Activated T-helper 2 cell treated with anti-CD3 and anti-CD28 coated beads, Interferon-gamma antibody, Interleukin-2, Interleukin-4, amounts not matched to agents 10 μg/mL and 5 μg/mL and 100 μg/mL, durations not matched to agents 14 hours and 24 hours and 36 hours (primary cell): ENCODE measurements at places on chromosomes 6 and 20.

DNA sequence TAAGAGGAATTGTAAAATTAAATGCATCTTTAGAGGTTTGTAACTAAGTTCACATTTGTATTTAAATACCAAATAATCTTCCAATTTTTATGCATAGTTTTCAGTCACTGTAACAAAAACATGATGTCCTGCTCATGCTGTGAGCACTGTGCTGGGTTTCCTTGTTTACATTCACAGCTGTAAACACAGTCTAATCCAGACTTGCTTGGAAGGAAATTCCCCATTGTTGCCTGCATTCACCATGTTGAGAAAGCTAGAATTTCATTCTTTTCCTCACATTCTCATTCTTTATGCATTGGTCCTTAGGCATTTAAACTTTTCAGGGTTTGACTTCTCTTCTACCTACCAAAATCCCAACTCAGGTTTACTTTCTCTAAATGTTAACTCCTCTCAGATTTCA is 242.0 kb upstream of the TBX18 start:
- no peaks in the 10 kb centered on the region for H3K27me3 ChIP-seq
- no peaks in the 10 kb centered on the region for H3K36me3 ChIP-seq
- no peak overlapping the region for H3K27ac ChIP-seq
- H3K4me1 ChIP-seq = no peaks in the 10 kb centered on the region
- no peak overlapping the region for H3K4me3 ChIP-seq

DNA sequence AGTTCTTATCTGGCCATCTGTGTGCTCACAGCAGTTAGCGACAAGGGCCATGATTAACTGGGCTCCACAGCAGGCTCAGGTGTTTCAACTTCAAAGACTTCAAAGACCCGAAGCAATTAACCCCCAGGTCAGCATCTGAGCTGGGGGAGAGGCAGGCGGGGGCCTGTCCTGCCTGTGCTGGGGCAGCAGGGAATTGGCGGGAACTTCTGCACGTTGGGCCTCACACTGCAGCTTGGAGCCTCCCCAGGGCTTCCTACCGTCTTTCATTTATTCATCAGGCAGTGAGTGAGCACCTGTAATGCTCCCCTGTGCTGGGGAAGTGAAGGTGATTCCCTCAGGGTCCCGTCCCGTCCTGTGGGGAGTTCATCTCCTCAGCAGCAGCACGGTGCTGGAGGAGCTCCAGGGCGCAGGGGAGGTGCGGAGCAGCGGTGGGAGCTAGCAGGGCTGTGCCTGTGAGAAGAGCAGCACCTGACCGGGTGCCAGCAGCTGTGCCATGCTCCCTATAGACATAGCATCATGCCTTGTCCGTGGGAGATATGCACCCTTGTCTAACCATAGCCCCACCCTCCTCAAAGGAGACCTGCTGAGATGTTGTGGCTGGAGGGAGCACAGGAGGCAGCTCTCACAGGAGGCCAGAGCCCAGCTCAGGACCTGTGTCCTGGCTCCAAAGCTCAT is 51.8 kb upstream of the FRMD1 start:
- H3K4me3 ChIP-seq = no peak overlapping the region
- no peak for DNase-seq
- no peaks in the 10 kb centered on the region for H3K4me1 ChIP-seq
- H3K27me3 ChIP-seq = peaks cover 25% of the 10 kb centered on the region
- H3K36me3 ChIP-seq = no peaks in the 10 kb centered on the region
- no peak overlapping the region for H3K27ac ChIP-seq

GRCh38 chr20:52291109-52291508 is 99.5 kb upstream of the ZFP64 start:
- no peak overlapping the region for H3K4me3 ChIP-seq
- no peak overlapping the region for H3K27ac ChIP-seq
- no peaks in the 10 kb centered on the region for H3K4me1 ChIP-seq
- H3K36me3 ChIP-seq = no peaks in the 10 kb centered on the region
- no peak for DNase-seq
- peaks cover 3% of the 10 kb centered on the region for H3K27me3 ChIP-seq

- no peak overlapping the region for H3K27ac ChIP-seq
- no peak overlapping the region for H3K4me3 ChIP-seq
- no peak for DNase-seq
- H3K36me3 ChIP-seq = no peaks in the 10 kb centered on the region
Measured at GRCh38 chr6:5151360-5151954, 66.3 kb downstream of the PPP1R3G start.

DNA sequence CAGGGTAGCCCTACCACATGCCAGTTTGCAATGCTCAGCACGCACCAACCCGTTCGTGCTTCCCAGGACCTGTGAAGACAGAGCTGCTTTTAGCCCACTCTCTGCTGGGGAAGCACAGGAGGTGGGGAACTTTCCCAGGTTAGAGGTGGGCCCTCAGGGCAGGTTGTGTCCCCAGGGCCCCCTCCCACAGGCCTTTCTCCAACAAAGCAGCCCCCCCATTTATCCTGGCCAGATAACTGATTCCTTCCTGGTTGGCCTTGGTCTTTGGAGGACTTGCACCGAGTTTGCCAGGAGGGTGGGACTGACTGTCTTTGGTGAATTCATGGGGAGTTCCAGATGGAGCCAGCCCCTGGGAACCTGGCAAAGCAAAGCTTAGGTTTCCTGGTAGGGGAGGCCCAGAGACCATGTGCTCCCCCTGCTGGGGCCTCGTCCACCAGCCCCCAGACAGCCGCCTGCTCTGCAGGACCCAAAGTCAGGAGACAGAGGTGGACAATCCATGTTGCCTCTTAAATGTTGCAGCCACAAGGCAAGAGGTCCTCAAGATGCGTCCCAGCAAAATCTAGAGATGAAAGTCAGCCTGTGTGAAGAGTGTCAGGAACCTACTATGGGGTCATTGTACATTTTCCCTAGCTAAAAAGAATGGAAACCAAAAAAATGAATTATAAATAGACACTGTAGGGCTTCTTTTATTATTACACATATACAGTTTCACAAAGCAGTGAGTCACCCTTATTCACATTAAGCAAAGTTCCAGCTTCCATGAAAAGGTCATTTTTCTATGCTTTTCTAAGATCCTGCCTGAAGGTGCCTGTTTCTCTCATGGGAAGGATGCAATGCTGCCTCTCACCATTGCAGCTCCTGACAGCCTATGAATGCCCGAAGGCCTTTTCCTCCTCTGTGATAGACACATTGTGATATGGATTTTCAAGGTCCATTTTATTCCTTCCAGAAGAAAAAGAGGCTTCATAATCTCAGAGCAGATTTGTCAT is 497.8 kb downstream of the PREX1 start:
- no peak overlapping the region for H3K27ac ChIP-seq
- no peaks in the 10 kb centered on the region for H3K36me3 ChIP-seq
- peaks cover 13% of the 10 kb centered on the region for H3K27me3 ChIP-seq

GRCh38 chr6:157079277-157079676 is 244.0 kb downstream of the TMEM242 start:
- H3K4me1 ChIP-seq = peaks cover 40% of the 10 kb centered on the region
- no peak overlapping the region for H3K4me3 ChIP-seq
- peaks cover 16% of the 10 kb centered on the region for H3K36me3 ChIP-seq
- DNase-seq = no peak
- no peak overlapping the region for H3K27ac ChIP-seq

GRCh38 chr6:119267126-119267905 is 82.2 kb downstream of the MAN1A1 start:
- no peaks in the 10 kb centered on the region for H3K27me3 ChIP-seq
- no peak overlapping the region for H3K4me3 ChIP-seq
- H3K27ac ChIP-seq = peak overlapping the region; percentile 57
- peaks cover 68% of the 10 kb centered on the region for H3K36me3 ChIP-seq
- peaks cover 27% of the 10 kb centered on the region for H3K4me1 ChIP-seq

- no peaks in the 10 kb centered on the region for H3K36me3 ChIP-seq
- H3K27ac ChIP-seq = no peak overlapping the region
- H3K4me1 ChIP-seq = peaks cover 56% of the 10 kb centered on the region
Measured at GRCh38 chr6:111973927-111974639, 79.8 kb upstream of the CCN6 start.

- no peaks in the 10 kb centered on the region for H3K36me3 ChIP-seq
- no peak overlapping the region for H3K4me3 ChIP-seq
- no peak overlapping the region for H3K27ac ChIP-seq
- H3K4me1 ChIP-seq = peaks cover 5% of the 10 kb centered on the region
- no peaks in the 10 kb centered on the region for H3K27me3 ChIP-seq
Measured at GRCh38 chr6:101015541-101015940, 134.4 kb upstream of the ASCC3 start.
